ENCODE measurements at places on chromosomes 1 and 21.

GRCh38 chr1:73903092-73903491, 294.9 kb downstream of the LRRIQ3 start:
- no peak for DNase-seq

- no peak for DNase-seq
Measured at GRCh38 chr1:234244482-234244881, 128.8 kb upstream of the COA6 start.

DNA sequence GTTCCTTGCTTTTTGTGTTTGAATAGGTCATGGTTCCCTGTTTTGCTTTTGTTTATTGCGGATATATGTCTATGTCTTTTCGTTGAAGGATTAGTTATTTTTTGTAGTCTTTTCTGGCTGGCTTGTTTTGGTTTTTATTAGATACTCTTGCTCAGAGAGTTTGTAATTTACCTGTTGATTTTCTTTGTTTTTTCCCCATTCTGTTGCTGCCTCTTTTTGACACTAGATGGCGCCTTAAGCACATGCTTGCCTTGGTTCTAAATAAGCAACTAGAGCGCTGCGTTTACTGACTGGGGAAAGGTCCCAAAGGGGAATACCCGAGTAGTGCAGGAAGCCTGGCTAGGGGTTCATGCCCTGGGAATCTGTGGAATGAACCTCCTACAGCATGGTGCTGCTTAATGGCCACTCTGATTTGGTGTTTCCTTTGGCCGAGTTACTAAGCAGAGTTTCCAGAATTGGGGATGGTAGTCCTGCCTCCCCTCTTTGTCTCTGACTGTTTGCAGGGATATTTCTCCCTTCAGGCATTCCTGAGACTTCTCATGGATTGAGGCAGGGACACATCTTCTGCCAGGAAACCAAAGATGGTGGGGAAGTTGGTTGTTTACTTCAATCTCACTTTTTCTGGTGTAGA, 143.2 kb downstream of the PTPRU start:
- DNase-seq = no peak

DNA sequence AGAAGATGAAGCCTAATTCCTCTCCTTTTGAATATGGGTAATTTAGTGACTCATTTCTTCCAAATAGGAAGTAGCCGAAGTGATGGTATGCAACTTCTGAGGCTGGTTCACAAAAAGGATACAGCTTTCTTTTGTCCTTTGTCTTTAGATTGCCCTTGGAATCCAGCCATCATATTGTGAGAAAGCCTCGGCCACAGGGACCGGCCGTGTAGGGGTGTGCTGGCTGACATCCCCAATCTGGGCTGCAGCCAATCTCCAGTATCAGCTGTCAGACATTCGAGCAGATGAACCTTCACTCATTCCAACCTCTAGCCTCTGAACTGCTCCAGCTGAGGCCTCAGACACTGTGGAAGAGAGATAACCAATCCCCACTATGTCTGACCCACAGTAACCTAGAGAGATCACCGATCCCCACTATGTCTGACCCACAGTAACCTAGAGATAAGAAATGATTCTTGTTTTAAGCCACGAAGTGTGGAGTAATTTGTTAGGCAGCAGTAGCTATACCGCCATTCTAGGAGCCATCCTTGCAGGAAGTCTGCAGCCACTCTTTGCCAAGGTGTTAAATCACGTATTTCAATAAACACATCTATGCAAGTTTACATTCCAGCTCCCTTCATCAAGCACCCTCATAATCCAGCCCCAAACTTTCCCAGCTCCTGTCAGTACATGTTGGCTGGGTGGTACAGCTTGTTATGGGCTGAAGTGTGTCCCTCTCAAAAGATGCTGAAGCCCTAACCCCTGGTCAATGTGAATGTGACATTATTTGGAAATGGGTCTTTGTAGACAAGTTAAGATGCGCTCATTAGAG, 2.9 kb upstream of the DIP2A start:
- DNase-seq = no peak

DNA sequence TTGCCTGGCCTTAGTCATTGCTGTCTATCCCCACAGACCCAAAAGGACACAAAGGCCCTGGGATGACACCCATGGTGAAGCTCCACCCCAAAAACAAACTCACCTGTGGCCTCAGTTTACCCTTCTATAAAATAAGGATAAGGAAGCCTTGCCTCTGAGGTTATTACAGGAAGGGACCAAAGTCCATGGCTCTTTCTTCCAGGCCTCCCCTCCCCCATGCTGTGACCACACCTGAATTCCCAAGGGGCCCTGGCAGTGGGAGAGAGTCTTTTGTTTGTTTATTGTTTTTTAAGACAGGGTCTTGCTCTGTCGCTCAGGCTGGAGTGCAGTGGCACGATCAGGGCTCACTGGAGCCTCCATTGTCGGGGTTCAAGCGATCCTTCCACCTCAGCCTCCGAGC, 10.5 kb upstream of the TNFRSF25 start:
- no peak for DNase-seq

DNA sequence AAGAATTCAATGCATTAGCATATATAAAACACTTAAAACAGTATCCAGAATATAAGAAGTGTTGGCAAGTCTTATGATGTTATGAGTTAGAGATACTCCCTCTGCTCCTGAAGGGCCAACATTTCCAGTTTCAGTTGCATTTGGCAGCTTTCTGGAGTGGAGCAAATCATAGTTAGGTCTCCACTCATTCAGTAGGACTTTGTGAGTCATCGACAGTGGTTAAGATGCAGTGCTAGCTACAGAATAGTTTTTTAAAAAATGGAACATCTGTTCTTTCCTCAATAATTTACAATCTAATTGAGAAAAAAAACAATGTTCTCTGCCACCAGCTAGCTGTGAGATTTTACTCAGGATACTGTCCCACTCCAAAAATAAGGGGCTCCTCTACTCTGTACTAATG, 389.1 kb downstream of the HLX start:
- DNase-seq = no peak

- no peak for DNase-seq
Measured at GRCh38 chr1:185603158-185603557, 131.0 kb upstream of the HMCN1 start.

- DNase-seq = no peak
Measured at GRCh38 chr1:74468982-74469603, 43.3 kb downstream of the LRRC53 start.

DNA sequence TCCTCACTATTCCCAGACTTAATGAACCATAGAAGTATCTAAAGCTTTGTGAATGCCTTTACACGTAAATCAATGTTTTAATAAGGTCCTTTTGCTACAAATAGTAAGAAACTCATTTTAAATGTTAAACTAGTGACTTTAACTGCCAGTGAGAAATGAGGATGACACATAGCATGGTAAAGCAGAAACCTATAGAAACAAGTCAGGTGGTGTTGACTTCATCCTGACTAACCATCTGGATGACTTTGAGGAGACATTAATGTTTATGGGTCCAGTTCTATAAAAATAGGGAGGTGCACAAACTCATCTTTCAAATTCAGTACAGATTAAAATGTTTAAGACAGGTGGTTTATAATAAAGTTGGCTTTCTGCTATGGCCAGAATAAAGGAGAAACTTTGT, 85.4 kb downstream of the COLGALT2 start:
- no peak for DNase-seq

DNA sequence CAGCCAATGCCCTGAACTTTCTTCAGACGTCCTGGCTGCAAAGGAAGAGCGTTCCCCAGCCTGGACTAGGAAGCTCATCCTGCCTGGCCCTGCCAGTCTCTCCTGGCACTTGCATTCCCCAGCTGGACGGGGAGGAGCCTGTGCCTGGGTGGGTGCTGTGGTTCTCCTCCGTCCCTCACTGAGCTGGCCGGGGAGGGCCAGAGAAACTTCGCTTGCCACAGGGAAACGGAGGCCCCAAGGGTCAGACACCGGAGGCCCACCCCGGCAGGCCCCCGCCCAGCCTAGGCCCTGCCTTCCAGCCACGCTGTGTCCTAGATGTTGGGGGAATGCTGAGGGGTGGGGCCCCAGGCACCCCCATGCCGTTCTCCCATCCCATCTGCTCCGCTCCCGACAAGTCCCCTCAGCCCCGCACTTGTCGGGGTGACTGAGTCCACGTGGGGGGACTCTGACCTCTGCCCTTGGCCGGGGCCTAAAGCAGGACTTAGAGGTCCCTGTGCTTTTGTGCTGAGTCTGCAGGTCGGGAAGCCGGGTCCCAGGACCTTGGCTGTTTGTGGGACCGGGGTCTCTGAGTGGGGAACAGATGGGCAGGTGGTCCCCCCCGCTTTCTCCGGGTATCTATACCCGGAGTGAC, 4.8 kb downstream of the FTCD start:
- no peak for DNase-seq

DNA sequence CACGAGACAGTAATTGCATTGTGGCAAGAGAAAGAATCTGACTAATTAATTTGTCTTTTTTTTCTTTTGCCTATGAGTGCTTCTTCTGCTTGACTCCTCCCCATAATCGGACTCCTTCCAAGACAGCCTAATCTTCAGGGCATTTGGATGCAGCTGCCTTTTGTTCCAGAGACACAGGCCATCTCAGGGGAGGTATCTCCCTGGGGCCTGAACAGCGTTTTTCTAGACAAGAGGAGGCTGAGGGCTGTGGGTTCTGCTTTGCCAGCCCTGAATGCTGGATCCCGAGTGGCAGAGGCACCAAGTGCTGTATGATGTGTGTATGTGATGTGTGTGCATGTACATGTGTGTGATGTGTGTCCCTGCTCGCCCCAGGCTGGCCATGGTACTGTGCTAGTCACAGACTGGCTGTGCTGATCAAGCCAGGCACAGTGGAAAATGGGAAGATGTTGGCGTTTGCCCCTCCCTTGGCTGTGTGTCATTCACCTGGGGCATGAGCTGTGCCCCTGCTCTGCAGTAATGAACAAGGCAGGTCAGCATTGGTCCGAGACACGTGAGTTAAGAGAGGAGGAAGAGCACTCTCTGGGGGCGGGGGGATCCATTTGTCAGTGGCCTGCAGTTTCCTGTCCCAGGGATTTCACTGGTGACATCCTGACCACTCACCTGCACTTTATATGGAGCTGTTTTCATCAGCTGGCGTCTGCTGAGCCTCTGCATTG, 77.2 kb downstream of the ADARB1 start:
- no peak for DNase-seq

GRCh38 chr1:22044690-22045420, 7.7 kb upstream of the CDC42 start:
- DNase-seq = no peak

GRCh38 chr1:26345718-26346117, 8.2 kb downstream of the CRYBG2 start:
- DNase-seq = no peak

DNA sequence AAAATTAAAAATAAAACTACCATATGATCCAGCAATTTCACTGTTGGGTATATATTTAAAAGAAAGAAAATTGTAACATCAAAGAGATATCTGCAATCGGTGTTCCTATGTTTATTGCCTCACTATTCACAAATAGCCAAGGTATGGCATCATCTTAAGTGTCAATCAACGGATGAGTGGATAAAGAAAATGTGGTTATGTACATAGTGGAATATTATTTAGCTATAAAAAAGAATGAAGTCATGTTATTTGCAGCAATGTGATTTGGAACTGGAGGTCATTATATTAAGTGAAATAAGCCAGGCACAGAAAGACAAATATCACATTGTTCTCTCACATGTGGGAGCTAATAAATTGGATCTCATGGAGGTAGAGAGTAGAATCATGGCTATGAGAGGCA, 76.3 kb downstream of the RD3 start:
- DNase-seq = no peak

DNA sequence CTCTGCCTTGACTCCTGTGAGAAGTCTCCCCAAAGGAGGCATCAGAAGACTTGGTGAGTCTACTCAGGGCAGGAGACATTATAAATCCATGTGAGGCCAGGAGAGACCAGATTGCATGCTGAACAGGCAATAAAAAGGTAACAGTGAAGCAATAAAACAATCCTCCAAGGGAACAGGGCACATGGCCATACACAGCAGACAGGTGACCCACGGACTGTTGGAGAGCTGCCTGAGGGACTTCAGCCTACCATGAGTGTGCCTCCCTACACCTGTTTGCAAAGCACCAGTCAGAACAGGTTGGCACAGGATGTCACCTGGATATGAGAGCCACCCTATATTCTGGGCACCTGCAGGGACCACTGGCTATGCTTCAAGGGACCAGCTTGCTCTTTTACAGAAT, 67.6 kb downstream of the MAB21L3 start:
- DNase-seq = no peak

DNA sequence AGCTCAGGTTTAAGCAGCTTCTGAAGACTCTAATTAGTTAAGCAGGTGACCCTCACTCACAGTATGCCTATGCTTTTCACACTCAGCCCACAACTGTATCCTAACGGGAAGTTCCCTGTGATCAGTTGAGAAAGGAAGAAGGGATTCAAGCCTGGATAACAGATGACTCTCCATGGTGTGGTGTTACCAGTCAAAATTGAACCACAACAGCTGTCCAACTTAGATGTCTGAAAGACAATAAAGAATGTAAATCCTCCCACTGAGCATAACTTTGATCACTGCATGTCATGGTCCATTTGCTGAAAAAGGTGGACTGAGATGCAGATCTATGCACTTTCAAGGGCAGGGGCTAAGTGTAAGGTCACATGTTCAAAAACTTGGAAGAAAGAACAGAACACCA, 32.3 kb upstream of the DIPK1A start:
- DNase-seq = no peak

DNA sequence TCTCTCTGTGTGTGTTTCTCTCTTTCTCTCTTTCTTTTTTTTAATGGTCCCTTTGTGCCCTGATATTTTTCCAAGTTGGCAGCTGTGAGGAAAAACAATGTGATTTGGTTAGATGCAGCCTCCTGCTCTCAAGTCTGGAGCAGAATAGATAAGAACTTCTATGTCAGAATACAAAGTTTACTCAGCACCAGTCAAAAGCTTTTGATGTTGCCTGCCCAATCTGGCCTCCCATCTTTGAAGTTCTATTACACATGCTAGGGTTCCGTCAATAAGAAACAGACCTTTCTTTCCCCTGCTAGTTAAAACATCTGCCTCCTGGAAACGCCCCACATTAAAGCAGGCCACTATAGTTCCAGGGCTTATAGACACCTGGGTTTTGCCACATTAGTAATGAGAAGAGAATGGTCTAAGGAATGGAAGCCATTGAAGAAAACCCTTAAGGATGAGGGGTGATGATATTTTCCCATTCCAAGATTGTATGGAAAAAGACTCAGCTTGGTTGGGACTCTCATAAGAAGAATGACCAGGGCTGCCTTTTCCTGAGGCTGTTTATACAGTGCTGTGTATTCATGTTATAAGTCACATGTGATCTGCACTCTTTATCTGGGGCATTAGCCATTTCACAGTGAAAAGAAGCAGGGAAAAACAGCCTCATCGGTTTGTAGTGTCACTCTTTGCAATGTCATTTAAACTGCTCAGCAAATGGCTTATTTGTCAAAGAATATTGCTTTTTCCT, 414.7 kb upstream of the PROX1 start:
- no peak for DNase-seq

- no peak for DNase-seq
Measured at GRCh38 chr1:234246638-234247116, 126.6 kb upstream of the COA6 start.

DNA sequence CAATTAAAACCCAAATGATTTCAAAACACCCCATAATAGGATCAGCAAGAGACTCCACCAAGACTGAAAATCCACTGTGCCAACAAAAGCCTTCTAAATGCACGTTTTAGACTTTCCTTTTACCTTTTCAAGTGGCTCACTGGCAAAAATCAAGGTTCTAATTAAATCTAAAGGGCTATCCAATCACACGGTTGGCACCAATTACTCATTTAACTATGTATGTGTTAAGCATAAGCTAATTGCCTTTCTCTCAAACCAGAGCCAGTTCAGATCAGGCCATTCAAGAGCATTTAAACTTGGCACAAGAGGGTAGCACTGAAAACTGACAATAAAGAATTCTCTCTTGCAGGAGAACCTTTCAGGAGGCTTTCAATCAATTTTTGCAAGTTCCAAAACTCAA, 139.5 kb downstream of the RGS7 start:
- DNase-seq = no peak

GRCh38 chr1:192906334-192906733, 97.5 kb downstream of the RGS2 start:
- no peak for DNase-seq
